ENCODE measurements at places on chromosomes 2 and 18. TPM values are rescaled to one million over a fixed set of nuclear protein-coding genes. Genes with fewer than 3 reads are reported as not detected.

DNA sequence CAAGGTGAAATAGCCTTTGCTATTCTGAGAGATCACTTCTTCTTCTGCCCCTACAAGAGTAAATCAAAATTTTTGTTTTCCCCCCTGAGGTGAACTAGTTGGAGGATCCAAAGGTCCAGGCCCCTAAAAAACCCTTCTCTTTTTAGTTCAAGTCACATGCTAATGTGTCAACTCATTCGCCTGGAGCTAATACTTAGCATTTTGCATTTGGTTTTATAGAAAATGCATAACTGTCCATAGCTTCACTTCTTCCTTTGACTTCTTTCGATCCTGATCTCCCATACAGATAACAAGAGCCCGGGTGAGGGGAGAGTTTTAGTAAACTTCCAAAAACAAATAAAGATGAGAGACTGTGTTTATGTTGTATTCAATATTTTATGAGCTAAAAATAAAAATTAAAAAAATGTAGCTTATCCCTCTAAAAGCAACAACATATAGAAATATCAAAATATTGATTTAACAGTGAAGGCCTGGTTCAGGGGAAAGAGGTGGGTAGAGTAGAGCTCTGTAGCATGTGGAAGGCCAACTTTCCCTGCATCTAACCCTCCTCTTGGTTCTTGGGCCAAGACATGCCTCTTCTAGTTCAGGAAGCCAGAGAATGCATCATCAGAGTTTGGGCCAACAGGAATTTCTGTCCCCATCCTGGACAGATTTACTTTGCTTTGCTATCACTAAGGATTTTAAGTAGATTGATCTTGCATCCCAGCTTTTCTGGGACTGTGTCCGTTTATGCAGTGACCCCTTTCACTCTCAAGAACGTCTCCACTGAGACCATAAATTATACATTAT is 333.8 kb downstream of the ALK start:
- DNase-seq, result no peak
- H3K36me3 ChIP-seq, result no peaks in the 10 kb centered on the region
- no peaks in the 10 kb centered on the region for H3K4me1 ChIP-seq
- H3K4me3 ChIP-seq, result no peak overlapping the region

DNA sequence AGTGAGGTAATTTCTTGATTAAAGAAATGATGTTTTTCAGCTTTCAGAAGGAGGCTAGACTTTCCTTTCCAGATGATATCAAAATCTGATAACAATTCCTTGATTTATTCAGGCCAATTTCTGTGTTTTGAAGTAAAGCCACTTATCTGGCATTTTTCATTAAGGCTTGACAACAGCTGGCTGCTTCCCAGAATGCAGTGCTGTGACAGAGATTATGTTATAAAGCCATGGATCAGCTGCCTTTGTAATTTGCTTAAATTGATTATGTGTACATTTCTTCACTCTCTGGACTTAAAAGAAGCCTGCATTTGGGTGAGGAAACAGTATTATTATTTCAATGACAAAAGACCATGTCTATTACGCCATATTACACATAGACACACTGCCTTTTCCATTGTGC is 136.0 kb downstream of the PLCL1 start:
- no peaks in the 10 kb centered on the region for H3K27me3 ChIP-seq
- no peak overlapping the region for H3K27ac ChIP-seq
- no peak for DNase-seq
- H3K4me3 ChIP-seq, result no peak overlapping the region

ZNF519 gene
- 17.1 TPM for total RNA-seq

DNA sequence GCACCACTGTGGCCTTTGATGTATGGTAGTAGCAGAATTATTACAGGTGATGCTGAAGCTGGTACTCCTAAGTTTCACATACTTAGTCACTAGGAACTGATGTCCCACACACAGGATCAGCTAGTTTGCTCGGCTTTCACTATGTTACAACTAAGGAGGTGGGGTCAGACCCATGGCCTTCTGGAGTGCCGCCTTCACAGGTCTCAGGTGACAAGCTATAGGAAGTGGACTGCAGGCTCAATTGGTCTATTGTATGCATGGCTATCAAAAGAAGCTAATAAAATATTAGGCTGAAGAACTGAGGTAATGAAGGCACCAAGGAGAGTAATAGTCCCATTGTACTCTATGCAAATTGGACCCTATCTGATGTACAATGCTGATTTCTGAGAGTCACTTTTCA is 170.6 kb downstream of the DLGAP1 start:
- H3K27me3 ChIP-seq, result no peaks in the 10 kb centered on the region
- H3K27ac ChIP-seq, result no peak overlapping the region
- no peaks in the 10 kb centered on the region for H3K4me1 ChIP-seq
- no peak for DNase-seq

Measured in activated CD8-positive, alpha-beta T cell treated with anti-CD3 and anti-CD28 coated beads, Interleukin-2, amount 10 ng/mL, durations not matched to agents 7 days and 5 days (primary cell).